ENCODE measurements at places on chromosomes 5 and 9.

DNA sequence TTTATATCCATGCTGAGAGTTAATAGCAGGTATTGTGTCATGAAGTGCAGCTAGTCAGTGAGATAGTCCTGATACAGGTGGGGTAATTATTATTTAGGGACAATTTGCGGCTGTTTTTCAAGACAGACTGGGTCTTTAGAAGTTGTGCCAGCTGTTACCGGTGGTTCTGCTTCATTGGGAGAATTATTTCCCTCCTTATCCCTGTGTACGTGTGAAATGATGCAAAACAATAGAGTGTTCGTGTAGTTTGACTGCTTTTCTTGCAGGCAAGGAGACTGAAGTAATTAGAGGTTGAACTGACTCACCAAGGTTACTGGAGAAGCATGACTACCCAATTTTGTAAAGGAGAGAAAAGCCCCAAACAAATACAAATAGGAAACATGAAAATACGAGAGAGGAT lies 101.7 kb downstream of the ARRDC3 start:
- DNase-seq, result no peak

- no peak for DNase-seq
Measured at GRCh38 chr9:4192450-4192849, 107.4 kb downstream of the GLIS3 start.

DNA sequence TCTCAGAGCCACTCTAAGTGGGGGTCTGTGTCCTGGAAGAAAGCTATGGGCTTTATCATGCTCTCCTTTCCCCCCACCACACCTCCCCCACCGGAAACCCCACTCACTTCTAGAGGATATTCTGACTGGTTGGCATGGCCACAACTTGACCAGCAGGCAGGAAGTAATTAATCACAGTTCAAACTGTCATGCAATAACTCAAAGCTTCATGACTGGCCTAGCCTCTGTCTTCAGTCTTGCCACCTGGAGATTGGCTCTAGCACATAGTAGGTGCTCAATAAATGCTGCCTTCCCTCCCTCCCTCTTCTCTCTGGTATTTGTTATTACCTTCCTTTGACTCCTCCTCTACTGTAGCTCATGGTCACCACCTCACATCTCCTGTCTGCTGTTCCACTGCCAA lies 124.7 kb downstream of the GABBR2 start:
- no peak for DNase-seq

DNA sequence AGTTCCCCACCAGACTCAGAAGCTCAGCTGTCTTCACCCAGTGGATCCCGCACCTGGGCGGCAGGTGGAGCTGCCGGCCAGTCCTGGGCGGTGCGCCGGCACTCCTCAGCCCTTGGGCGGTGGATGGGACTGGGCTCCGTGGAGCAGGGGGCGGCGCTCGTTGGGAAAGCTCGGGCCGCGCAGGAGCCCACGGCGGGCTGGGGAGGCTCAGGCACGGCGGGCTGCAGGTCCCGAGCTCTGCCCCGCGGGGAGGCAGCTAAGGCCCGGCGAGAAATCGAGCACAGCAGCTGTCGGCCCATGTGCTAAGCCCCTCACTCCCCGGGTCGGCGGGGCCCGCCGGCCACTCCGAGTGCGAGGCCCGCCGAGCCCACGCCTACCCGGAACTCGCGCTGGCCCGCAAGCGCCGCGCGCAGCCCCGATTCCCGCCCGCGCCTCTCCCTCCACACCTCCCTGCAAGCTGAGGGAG lies 560.0 kb downstream of the BRINP1 start:
- no peak for DNase-seq

DNA sequence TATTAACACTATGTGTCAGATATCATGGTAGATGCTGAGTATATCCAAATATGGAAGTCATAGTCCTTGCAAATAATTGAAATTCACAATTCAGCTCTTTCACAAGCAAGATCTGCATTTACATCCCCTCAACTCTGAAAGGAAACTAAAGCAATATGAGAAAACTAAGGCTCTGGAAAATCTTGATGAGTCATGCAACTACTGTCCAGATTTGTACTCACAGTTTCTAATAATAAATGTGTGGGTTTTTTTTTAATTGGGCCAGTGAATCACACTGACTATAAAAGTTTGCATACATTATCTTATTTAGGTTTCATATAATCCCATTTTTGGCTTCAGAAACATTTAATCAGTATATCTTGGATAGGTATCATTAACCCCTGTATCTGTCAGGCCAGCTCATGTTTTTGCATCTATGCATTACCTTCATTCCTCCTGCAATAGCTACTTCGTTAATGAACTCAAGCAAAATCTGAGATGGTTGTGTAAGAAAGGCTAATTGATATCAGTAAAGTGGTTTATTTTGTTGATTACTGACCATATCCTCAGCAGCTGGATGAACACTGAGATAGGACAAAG lies 58.7 kb upstream of the PRR16 start:
- no peak for DNase-seq

DNA sequence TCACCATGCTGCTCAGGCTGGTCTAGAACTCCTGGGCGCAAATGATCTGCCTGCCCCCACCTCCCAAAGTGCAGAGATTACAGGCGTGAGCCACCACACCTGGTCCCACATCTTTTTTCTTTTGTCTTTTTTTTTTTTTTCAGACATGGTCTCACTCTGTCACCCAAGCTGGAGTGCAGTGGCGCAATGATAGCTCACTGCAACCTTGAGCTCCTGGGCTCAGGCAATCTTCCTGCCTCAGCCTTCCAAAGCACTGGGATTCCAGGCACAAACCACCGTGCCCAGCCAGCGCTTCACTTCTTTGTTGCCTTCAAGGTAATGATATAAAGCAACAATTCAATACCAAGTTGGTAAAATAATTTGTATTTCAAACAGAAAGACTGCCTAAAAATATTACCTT lies 78.8 kb downstream of the USP20 start:
- no peak for DNase-seq

GRCh38 chr9:122904466-122904822 lies 715 bp downstream of the RC3H2 start:
- DNase-seq, result no peak

GRCh38 chr9:87180841-87181240 lies 233.5 kb upstream of the GAS1 start:
- DNase-seq, result no peak

DNA sequence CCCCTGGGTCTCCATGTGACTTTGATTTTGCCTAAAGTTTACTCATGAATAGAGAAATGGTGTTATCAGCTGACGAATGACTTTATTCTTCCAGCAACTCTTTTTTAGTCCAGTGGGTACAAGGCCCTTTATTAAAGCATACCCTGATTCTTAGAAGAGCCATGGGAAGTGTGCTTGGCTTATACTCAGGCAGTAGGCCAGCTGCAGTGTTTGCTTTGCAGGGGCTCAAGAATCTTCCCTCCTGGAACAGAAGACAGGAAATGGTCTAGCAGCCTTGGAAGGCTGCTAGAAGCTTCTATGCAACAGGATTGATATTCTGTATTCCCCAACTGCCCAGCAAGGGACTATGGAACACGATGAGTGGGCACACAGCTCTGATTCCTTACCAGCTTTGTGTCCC lies 73.4 kb upstream of the PLPP6 start:
- DNase-seq, result no peak

DNA sequence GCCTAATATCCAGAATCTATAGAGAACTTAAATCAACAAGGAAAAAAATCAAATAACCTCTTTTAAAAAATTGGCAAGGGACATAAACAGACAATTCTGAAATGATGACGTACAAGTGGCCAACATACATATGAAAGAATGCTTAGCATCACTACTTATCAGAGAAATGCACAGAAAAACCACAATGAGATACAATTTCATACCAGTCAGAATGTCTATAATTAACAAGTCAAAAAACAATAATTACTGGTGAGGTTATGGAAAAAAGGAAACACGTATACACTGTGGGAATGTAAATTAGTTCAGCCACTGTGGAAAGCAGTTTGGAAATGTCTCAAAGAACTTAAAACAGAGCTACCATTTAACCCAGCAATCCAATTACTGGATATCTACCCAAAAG lies 1192.0 kb downstream of the CDH12 start:
- no peak for DNase-seq

GRCh38 chr5:179858586-179859427 lies at the start of gene MRNIP:
TSS of gene MRNIP (minus strand) at chr5:179858817. CDS start at chr5:179858796, 21 bp downstream.
- DNase-seq, result peak; percentile 84

- peak; percentile 17 for DNase-seq
Measured at GRCh38 chr5:5881294-5881693, 458.8 kb downstream of the ICE1 start.

DNA sequence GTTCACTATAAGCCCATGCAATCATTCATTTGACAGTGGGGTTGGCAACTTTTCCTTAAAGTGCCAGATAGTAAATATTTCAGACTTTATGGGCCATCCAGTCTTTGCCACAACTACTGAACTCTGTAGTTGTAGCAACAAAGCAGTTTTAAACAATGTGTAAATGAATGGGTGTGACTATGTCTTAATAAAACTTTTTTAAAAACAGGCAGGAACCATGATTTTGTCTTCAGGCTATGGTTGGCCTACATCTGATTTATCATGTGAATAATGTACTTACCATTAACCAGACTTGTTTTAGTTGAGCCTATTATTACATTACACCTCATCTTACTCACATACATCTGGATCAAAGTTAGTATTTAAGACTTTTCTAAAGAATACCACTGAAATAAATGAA lies 361.6 kb downstream of the GABRG2 start:
- no peak for DNase-seq

DNA sequence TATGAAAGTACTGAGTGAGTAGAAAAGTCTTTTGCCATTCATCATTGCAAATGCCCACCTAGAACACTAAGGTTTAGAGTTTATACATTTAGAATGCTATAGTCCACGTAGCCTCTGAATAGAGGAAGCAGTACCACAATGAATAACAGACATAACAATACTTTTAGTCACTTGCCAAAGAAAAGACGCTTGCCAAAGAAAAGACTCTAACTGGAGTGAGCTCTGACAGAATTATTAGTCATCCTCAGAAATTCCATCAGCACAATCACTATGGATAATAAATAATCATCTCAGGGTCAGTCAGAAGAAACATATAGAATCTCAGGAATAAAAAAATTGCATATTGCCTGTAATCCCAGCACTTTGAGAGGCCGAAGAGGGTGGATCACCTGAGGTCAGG lies 168.5 kb upstream of the TARS1 start:
- DNase-seq, result no peak

DNA sequence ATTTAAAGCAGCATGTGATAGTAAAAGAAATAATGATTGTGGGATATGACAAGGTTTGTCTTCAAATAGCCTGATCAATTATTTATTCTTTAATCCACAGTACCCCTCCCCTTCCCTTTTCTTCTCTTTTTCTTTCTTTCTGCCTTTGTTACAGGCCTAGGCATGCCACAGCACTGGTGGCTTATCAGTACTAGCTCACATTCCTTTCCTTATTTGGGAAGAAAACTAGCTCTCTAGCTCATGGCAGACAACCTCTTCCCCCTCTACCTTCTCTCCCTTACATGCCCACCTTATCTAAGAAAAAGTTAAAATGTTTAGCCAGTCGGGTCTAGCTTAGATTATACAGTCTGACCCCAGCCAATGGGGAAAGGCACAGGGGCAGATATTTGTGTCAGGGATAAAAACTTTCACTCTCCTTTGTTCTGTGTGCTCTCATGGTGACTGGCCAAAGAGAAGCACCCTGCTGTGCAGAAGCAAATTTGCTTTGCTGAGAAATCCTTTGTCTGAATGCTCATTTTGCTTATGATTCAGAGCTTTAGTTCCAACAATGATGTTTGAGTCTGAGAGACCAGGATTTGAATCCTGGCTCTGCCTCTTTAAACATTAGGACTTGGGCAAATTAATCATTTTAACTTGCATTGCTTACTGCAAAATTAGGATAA lies 75.8 kb upstream of the CDH12 start:
- DNase-seq, result no peak

DNA sequence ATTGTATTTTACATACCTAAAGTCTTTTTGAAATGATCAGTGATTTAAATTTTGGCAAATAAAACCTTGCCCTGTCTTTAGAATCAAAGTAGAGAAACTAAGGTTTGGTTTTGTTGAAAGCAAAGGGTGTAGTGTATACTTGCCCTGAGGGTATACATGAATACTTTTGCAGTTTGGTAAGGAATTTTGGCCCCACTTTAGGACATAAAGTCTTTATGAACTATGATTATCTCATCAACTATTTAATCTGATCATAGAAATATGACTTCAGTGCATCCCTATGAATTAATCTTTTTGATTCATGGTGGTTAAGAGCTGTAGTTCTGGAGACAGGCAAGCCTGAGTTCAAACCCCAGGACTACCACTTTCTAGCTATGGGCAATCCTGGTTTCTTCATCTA lies 17.7 kb downstream of the RAD1 start:
- no peak for DNase-seq

DNA sequence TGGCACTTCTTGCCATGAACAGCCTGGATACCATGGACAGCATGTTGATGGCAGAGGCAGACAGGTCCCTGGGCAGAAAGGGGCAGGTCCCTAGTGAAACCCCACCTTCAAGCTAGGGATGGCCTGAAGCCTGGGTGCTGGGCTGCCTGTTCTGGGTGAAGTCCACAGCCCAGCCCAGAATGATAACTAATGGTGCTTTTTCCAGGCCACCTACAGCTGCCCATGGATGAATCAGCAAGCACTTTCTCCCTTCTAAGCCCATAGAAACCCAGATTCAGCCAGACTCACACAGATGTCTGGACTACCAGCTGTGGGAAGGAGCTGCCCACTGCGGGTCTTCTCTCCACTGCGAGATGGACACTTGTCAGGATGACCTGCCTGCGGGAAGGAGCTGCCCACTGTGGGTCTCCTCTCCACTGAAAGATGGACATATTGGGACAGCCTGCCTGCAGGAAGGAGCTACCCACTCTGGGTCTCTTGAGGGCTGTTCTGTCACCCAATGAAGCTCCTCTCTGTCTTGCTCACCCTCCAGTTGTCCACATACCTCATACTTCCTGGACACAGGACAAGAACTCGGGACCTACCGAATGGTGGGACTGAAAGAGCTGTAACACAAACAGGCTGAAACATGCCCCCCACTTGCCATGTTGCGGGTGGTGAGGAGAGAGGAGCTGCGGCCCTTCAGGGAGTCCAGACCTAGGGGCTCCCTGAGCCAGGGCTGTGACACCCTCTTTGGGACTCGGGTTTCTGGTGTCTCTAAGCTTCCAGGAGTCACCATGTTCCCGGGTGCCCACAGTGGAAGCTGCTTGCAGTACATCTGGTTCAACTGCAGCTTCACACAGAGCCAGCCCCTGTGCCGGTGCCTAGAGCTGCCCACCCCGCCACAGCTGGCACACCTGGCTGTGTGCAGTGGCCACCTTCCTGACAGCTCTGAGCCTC lies 60.7 kb upstream of the SYNPO start:
- DNase-seq, result no peak

DNA sequence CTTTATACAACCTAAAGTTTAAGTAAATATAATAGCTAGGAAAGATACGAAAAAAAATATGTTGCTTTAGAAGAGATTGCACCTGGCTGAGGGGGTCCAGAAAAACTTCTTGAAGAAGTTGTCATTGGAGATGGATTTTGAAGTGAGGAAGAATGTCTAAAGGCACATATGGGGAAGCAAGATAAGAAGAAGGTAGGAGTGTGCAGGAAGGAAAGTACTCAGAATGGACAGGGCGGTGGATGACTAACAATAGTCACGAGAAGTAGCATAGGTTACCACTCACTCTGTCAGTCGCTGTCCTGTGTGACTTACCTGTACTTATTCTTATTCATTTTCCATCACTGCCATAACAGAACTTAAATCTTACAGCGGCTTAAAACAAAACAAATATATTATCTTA lies 251.6 kb downstream of the GRIA1 start:
- DNase-seq, result no peak
